ENCODE measurements at places on chromosomes 3 and 15.

DNA sequence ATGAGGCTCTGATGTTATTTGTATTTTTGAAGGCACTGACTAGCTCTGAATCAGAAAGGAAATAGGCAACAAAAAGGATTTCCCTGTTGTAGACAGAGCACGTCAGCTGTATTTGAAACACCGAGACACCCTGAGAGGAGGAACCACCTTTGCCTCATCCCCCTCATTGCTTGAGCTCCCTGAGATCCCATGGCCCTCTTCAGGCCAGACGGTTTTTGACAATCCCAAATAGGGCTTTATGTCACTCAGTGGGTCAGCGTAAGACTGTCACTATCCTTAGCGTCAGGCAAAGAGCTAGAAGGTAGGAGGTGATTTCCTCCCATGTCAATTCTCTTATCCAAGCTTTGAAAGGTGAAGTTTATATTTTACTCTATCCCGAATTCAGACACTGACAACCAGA lies 254.3 kb downstream of the ZNF621 start:
- no peak for DNase-seq

DNA sequence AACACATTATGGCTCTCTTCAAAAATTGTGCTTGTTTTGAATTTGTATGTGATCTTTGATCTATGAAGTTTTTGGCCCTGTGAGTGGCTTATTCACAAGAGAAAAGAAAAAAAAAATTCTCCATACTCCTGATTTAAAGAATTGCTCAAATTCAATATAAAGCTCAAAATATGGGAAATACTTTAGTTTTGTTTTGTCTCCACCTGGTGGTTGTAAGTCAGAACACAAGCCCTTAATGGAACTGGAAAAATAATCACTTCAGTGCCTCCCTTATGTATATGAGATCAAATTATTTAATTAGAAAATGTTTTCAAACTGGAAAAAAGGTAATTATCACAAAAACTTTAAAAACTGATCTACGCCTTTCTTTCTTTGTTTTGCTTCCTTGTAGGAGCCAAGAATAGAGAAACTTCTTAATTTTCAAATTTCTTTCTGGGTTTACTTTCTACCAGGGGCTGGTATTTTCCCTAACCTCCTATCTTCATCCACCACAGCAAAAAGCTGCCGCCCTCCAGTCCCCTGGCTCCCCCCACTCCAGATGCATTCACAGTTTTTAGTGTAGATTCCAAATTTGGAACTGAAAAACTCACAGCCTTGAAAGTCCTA lies 50.6 kb downstream of the SERP1 start:
- DNase-seq: peak; percentile 82

DNA sequence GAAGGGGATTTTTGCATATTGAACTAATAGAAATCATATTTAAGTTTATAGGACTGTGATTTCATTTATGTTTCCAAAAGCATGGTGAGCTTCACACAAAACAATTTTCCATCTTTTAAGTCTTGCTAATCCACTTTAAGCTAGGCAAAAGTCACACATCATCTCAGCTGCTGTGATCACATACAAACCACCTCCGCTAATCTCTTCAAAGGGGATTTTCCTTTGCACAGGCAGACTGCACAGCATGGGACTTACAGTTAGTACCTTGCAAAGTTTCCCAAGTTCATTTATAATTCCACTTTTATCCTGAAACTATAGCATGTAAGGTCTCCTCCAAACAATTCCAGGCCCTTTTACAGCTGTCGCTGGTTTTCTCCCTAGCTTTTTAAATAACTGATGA lies 225.1 kb upstream of the CNTN3 start:
- DNase-seq: peak; percentile 45

GRCh38 chr3:181457190-181457589 lies 254.5 kb upstream of the SOX2 start:
- peak; percentile 32 for DNase-seq

GRCh38 chr3:138078901-138079344 lies 36.5 kb downstream of the DZIP1L start:
- no peak for DNase-seq

- no peak for DNase-seq
Measured at GRCh38 chr15:78956937-78957336, 12.1 kb upstream of the CTSH start.

- DNase-seq: no peak
Measured at GRCh38 chr3:45915518-45916231, 27.6 kb upstream of the CXCR6 start.

GRCh38 chr3:78497767-78498166 lies 1270.0 kb downstream of the ROBO1 start:
- peak; percentile 54 for DNase-seq

DNA sequence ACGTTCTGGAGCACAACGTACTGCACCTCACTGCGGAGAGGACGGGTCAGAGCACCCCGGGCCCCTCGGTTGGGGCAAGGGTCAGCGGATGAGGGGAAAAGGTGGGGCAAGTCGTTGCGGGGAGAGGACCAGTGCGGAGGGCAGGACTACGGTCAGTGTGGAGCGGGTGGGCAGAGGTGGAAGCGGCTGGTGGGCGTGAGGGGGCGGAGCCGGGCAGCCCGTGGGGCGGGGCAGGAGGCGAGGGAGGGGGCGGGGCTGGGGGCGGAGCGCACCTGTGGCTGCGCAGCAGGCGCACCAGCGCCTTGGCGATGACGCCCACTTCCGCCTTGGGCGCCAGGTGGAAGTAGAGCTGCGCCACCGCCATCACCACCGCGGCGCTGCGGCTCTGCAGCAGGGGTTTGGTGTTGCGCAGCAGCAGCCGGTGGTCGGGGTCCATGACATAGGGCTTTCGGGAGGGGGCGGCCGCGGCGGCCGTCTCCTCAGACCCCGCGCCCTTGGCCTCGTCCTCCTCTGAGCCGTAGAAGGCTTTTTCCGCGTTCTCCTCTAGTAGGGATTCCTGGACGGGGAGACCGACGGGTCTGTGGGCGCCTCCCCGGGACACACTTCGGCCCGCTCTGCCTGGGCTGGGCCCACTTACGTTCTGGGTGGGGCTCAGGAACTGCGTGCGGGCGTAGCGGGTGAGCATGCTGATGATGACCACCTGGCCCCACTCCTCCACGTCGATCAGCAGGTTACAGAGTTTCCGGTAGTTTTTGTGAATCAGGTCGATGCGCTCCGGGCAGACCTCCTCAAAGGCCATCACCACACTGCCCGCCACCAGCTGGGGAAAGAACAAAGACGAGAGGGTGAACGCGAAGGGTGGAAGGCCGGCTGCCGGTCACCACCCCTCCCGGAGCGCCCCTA lies 29.2 kb downstream of the AP3B2 start:
- peak; percentile 48 for DNase-seq

GRCh38 chr3:97694876-97695275 lies 69.7 kb upstream of the ARL6 start:
- no peak for DNase-seq

- no peak for DNase-seq
Measured at GRCh38 chr3:122312826-122313225, 12.2 kb upstream of the CSTA start.

DNA sequence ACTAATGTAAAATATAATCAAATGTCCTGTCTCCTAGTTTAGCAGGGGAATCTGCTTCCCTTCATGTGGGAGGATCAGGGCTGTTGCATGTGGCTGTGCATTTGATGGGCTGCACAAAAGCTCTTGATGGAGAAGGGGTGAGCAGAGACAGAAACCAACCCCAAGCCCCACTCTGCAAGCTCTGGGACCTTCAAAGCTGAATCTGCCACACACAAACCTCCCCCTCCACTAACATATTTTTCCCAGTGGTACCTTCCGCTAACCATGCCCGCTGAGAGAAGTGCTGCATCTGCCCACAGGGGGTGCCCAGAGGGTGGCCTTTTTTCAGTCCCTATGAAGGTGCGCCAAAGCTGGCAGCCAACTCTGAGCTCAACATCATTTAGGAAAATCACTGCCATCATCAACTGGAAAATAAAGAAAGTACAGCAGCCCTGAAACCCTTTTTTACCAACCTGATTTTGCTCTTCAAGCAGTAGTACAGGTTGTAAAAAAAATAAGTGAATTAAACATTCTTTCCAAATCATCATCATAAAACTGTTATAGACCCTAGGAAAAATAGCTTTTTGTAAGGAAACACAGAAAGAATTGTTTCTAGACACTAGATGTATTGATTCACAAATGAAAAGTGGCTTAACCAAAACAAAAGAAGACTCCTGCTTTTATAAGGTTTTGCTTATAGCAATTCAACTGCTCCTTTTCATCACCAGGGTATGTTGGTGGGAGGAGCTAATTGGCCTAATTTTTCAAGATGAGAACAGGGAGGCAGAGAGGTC lies 97.0 kb downstream of the HHLA2 start:
- DNase-seq: no peak

DNA sequence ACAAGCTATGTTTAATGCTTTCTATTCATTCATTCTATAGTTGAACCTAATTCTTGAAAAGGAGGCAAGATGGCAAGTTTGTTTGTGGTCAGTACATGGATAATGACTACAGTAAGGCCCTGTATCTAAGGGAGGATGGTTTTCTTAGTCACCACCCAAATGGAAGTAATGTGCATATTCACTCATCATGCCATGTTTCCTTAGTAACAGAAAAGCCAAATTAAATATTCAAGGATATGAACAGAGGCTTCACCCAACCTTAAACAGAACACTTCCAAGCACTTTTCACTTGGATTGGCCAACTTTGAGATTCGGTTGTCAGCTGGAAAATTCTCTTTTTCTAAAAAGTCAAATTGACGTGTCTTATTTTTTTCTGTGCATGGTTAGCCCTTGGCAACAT lies 805.3 kb upstream of the LMCD1 start:
- DNase-seq: no peak

DNA sequence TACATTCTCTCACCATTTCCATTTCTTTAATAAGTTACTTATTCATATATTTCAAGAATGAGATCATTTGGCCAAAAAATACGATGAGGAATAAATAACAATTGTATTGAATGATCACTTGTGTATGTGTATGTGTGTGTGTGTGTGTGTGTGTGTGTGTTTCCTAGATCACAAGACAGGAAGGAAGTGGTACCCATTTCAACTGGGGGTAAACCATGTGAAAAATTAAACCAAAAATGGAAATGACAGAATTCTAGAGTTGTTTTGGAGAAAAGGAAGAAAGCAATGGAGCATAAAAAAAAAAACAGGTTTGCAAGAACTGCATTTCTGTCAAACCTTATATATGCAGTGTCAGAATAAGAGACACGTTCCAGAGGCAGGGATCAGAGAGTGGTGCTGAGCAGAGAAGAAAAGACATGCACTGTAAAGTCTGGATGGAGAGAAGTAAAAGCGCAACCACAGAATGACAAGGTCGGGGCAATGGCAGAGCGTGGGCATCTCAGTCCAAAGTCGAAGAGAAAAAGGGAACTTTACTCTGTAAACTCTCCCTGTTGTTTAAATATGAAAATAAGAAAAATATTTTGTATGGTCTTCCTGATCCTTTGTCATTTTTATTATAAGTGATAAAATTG lies 75.5 kb downstream of the PEX5L start:
- DNase-seq: no peak

DNA sequence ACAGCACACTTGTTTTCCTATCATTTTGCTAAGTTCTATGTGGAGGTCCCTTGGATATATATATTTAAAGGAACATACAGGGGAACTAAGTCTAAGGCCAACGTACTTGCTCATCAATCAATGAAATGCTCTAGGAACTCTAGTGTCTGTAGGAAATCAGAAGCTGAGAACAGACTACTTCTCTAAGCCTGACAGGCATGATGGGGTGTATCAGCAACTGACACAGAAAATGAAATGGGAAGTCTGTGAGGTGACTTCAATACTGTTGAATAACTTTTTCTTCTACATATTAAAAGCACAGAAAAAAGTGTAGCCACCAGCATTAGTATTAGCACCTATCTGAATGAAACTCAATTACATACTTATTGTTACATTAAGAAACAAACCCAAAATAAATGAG lies 56.9 kb upstream of the CSPG5 start:
- no peak for DNase-seq

- no peak for DNase-seq
Measured at GRCh38 chr15:78368651-78369050, 28.5 kb downstream of the CRABP1 start.

- DNase-seq: no peak
Measured at GRCh38 chr3:177826253-177826652, 629.0 kb upstream of the TBL1XR1 start.

- DNase-seq: no peak
Measured at GRCh38 chr3:195870442-195870841, 37.9 kb downstream of the TNK2 start.
